Stimulated activated CD4-positive, alpha-beta T cell treated with anti-CD3 and anti-CD28 coated beads, Interleukin-1b, Interleukin-23, amount 100 ng/mL, for 1 hour (primary cell): ENCODE measurements at places on chromosomes 13 and 19.

- DNase-seq = no peak
These were observed 54.5 kb downstream of the RASA3 start for GRCh38 chr13:114077933-114078325.

- DNase-seq = no peak
These were observed 20.1 kb upstream of the EBPL start for GRCh38 chr13:49711218-49711863.

DNA sequence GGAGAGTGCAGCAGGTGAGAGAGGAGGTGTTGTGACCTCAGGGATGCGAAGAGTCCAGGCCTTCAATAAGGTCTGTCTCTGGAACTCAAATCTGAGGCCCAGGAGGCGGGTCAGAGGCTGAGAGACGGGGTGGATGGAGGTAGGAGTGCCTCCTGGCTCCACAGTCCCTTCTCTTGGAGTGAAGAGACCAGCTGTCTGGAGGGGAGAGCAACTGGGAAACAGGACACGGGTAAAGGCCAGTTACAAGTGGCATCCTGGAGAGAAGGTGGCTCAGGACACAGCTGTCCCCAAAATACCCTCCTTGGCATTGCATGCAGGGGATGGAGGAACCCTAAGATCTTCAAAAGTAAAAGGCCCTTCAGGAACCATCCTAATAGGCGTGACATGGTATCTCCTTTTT, 19.2 kb downstream of the PDE4A start:
- DNase-seq = no peak

GRCh38 chr19:1102407-1103131, 1.2 kb upstream of the GPX4 start:
- DNase-seq = no peak

DNA sequence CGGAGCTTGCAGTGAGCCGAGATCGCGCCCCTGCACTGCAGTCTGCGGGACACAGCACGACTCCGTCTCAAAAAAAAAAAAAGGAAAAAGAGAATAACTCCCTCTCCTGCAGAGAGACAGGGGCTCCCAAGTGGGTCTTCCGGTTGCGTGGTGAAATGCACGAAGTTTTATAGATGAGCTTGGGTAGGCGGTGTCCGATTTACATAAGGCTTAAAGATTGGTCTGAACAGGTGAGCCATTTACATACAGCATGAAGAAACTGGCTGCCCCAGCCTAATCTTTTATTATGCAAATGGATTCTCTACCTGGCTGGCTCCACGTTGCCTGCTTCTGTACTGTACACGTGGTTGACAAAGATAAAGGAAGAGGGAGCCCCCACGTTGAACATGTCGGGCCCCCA, 19.5 kb downstream of the ADGRE2 start:
- no peak for DNase-seq

- no peak for DNase-seq
These were observed 7.1 kb upstream of the PEAK3 start for GRCh38 chr19:2288818-2289713.

DNA sequence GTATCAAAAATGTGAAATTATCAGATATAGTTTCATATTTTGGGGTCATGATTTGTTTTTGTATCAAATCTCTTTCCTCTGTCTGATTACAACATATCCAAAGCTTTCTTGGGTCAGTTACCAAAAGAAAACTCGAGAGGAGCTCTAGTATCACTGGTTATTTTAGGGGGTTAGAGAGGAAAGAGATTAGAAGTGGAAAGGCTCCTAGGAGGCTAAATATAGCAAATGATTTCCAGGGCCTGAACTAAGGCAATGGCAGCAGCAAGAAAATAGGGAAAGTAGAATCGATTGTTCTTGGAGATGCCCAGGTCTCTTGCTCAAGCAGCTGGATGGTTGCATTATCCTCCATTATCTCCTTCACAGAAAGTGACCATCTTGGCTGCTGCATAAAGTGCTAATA, 72.9 kb downstream of the NHLRC3 start:
- no peak for DNase-seq

- DNase-seq = no peak
These were observed 121.7 kb upstream of the MAB21L1 start for GRCh38 chr13:35598233-35598632.

GRCh38 chr19:10773969-10774368, 56.1 kb downstream of the DNM2 start:
- DNase-seq = no peak

DNA sequence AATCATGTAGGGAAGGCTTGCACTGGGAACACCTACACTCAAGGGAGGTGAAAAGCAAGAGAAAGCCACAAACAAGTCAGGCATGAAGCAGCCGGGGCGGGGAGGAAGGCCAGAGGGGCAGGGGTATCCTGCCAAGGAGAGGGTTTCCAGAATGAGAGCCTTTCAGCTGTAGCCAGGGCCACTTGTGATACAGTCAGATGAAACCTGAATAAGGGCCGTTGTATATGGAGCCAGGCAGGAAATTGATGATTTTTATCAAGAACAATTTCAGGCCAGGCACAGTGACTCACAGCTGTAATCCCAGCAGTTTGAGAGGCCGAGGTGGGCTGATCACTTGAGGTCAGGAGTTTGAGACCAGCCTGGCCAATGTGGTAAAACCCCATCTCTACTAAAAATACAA, 4.4 kb downstream of the TRPM4 start:
- no peak for DNase-seq

- no peak for DNase-seq
These were observed 138.2 kb downstream of the SLC7A1 start for GRCh38 chr13:29457299-29457698.

- no peak for DNase-seq
These were observed 15.7 kb upstream of the SUPT20H start for GRCh38 chr13:37075164-37075563.

DNA sequence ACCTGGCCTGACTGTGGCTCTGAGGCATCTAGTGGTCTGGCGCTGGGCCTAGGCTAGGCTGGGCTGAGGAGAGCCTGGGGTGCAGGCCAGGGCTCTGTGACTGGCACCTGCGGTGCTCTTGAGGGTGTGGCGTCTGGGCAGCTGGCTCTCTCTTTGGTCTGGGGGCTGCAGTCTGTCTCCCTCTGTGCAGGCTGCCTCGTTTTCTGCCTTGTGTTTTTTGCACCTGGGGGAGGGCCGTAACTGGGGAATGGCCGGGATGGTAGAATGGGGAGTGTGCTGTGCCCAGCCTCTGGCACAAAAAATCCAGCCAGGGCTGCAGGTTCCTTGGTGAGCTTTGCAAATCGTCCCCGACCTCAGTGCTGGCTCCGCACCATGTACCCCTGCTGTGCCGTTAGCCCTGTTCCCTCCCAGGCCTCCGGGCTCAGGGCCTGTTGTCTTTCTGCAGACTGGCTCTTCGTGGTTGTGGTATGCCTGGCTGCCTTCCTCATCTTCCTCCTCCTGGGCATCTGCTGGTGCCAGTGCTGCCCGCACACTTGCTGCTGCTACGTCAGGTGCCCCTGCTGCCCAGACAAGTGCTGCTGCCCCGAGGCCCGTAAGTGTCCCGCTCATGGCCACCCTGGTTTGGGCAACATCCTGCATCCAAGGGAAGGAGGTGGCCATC, 6.5 kb upstream of the USF2 start:
- no peak for DNase-seq

DNA sequence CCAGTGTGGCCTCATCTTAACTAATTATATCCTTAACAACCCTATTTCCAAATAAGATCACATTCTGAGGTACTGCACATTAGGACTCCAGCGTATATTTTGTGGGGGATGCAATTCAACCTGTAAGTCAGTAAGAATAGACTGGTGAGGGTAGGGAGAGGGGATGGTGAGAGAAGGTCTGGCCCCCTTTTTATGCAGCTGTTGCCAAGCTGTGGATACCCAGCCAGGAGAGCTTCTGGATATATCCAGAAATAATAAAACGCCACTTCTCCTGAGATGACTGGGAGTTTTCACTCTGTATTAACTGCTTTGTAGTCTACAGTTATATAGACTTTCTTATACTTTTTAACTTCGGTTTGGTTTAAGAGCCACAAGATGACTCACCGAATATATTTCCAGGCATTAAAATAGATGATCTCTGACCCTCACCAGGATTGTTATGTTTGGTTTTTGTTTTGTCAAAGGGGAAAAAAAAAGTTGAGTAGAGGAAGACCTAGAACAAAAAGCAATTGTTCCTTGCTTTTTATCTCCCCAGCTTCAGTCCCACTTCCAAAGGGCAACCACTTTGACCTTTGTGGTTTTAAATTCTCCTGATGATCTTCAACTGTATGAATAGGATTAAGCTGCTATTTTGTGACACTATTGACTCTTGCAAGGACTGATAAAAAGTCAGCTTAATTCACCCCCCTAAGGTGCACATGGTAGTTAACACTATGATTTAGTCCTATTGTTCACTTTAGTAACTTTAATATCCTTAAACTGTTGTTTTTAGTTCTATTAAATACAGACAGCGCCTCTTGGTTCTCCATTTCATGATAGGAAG, 3.1 kb upstream of the NEK3 start:
- DNase-seq = no peak

- DNase-seq = no peak
These were observed 154.3 kb downstream of the SIPA1L3 start for GRCh38 chr19:38061294-38061693.

DNA sequence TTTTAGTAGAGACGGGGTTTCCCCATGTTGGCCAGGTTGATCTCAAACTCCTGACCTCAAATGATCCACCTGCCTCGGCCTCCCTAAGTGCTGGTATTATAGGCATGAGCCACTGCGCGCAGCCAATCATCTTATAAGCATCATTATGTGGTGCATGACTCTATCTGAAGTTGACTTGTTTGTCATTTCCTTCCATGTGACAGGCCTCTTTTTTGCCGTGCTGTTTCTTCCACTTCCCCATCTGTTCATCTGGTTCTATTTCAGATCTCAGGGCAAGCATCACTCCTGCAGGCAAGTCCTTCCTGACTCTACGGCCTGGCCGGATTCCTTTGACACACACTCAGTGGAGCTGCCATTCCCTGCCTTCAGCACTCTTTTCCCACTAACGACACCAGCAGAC, 15.2 kb downstream of the COL5A3 start:
- no peak for DNase-seq

DNA sequence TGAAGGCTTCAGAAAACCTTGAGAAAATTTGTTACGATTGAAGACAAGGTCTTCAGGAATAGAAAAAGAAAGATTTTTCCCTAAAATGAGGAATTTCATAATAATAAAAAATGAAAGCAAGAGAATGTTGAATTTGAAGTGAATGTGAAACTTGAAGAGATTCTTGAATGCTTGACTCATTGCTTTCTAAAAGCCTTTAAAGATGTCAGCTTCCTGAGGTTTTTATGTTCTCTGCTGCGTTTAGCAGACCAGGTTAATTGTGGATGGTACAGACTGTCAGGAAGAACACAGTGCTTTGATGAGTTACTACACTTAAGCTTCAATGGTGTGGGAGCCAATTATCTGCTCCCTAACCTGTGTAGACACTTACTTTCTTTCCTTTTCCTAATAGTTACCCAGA, 96.3 kb upstream of the FNDC3A start:
- no peak for DNase-seq

DNA sequence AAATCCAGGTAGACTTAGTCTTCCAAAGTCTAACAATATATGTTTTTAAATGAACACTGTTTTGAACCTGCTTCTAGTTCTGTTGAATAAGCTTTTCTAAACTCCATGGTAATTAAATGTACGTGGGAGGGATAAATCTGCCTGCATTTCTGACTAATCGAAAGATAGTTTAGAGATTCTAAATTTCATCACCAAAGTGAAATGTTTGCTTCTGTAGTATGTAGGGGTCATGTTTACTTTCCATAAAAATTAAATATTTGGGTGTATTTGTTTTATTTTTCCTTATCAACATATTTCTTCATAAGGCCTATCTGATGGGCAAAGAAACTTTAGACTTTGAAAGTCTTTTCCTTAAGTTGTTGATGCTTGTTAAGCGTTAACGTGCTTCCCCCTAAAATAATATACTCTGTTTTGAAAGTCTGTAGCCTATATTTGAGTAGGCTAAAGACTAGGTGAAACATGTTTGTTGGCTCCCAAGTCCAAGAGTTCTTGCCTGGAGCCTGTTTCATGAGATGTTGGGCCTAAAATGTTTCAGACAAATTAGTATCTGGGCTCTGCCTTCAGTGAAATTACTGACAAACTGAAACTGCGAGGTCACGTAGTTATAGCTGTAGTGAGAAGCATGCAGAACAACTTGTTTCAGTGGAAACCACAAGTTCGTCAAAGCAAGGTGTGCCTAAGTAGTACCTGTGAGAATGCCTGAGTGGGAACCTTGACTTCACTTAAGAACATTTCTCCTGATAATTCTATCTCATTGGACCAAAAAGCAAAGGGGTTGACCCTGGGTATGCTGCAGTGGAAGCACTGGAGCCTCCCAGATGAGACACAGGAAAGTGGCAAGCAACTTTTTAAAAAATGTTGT, 126.2 kb downstream of the LMO7 start:
- DNase-seq = no peak

DNA sequence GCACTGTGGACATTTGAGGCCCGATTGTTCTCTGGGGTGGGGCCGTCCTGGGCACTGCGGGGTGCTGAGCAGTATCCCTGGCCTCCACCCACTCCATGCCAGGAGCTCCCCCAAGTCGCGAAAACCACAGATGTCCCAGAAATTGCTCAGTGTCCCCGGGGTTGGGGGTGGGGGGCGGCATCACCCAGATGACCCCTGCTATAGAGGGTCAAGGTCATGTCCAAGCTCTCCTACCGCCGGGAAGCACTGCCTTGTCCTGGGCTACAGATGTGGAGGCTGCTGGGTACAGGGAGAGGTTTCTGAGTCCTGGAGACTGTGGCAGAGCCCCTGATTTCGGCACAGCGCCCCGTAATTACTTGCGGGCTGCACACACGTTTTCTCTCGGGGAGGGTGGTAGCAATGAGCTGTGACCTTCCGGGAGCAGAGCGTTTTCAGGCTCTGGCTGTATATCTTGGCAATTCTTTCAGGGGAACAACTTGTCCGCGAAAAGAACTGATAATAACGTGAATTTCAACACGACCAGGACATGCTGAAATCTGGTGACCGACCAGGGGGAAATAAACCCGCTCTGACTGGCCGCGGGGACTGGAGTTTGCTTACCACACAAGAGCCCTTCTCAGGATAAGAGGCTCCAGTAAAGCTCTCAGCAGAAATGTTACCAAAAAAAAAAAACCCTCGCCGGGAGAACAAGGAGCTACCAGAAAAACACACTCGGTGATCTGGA, 68.1 kb downstream of the GNG7 start:
- no peak for DNase-seq

GRCh38 chr13:46146898-46147297, 35.1 kb downstream of the LCP1 start:
- DNase-seq = no peak

GRCh38 chr13:102277286-102277685, 124.6 kb downstream of the FGF14 start:
- no peak for DNase-seq
